ENCODE measurements at places on chromosomes 11 and 22.

- H3K4me3 ChIP-seq = no peak overlapping the region
- no peaks in the 10 kb centered on the region for H3K36me3 ChIP-seq
- peak overlapping the region; percentile 88 for H3K27ac ChIP-seq
- H3K4me1 ChIP-seq = peaks cover 2% of the 10 kb centered on the region
Measured at GRCh38 chr11:74141241-74141695, 29.5 kb downstream of the C2CD3 start.

DNA sequence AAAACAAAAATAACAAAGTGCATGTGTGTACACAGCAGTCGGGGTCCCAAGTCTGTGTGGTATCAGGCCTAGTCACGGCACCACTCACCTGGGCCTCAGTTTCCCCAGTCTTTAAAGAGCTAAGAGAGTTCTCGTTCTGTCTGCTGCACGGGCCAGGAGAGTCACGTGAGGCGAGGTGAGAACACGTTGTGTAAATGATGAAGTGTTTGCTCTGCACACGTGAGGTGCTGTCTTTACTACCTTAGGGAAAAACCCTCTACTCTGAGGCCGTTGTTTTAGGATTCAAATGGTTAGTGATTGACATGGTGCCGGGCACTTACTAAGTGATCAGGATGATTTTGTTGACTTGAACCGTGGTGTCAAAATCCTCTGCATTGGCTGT lies 86.5 kb upstream of the PPARA start:
- H3K4me3 ChIP-seq = no peak overlapping the region
- H3K27ac ChIP-seq = no peak overlapping the region
- no peaks in the 10 kb centered on the region for H3K27me3 ChIP-seq
- no peak for DNase-seq
- peaks cover 3% of the 10 kb centered on the region for H3K36me3 ChIP-seq

DNA sequence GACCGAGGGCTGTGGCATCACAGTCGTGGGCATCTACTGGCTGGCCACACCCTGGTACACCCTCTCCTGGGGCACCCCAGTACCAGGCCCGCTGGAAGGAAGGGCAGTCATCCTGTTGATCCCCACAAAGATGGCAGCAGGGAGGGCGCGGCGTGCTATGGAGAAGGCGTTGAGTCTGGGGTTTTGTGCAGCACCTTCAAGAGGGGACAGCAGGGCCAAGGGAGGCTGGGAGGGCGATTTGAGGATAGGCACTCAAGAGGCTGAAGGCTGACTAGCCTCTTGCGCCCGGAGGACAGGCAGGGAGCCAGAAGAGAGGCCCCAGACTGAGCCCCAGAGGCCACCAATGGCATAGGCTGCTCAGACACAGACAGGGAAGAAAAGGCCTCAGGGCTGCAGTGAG lies 2.2 kb upstream of the BRSK2 start:
- H3K27me3 ChIP-seq = peaks cover 32% of the 10 kb centered on the region
- DNase-seq = no peak
- H3K36me3 ChIP-seq = peaks cover 5% of the 10 kb centered on the region
- no peak overlapping the region for H3K27ac ChIP-seq
- H3K4me1 ChIP-seq = peaks cover 32% of the 10 kb centered on the region

GRCh38 chr11:115334932-115335788 lies 169.1 kb downstream of the CADM1 start:
- H3K4me1 ChIP-seq = peaks cover 2% of the 10 kb centered on the region
- H3K4me3 ChIP-seq = no peak overlapping the region
- DNase-seq = peak; percentile 39
- H3K27ac ChIP-seq = no peak overlapping the region
- no peaks in the 10 kb centered on the region for H3K27me3 ChIP-seq

- H3K4me1 ChIP-seq = peaks cover 2% of the 10 kb centered on the region
- H3K27me3 ChIP-seq = peaks cover 24% of the 10 kb centered on the region
- DNase-seq = no peak
- H3K36me3 ChIP-seq = no peaks in the 10 kb centered on the region
- H3K4me3 ChIP-seq = no peak overlapping the region
Measured at GRCh38 chr22:26970809-26971394, 313.5 kb downstream of the MIAT start.

DNA sequence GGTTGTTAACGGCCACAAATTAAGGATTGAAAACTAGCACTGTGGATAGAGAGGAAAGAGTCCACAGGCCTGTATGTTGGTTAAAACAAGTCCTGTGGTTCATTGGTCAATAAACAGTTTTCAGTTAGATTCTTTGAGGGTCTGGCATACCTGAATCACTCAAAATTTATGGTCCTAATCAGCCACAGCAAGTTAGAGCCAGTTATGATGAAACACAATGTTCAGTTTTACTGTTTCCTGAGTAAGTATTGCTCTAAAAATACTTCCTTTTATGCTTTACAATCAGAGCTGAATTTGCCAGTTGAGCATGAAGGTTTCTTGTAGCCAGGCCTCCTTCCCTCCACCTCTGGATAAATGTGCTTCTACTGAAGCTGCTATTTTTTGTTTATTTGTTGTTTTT lies 12.9 kb upstream of the CAT start:
- H3K36me3 ChIP-seq = no peaks in the 10 kb centered on the region
- no peak overlapping the region for H3K4me3 ChIP-seq
- peak overlapping the region; percentile 76 for H3K27ac ChIP-seq
- no peaks in the 10 kb centered on the region for H3K27me3 ChIP-seq
- DNase-seq = no peak

- H3K36me3 ChIP-seq = peaks cover 60% of the 10 kb centered on the region
- no peak for DNase-seq
- H3K4me1 ChIP-seq = peaks cover 6% of the 10 kb centered on the region
- H3K27ac ChIP-seq = peak overlapping the region; percentile 91
Measured at GRCh38 chr11:8681837-8682302, 595 bp downstream of the TRIM66 start.

GRCh38 chr22:22218302-22218701 lies 26.3 kb upstream of the VPREB1 start:
- H3K27me3 ChIP-seq = peaks cover 33% of the 10 kb centered on the region
- H3K4me3 ChIP-seq = no peak overlapping the region
- no peak for DNase-seq
- no peaks in the 10 kb centered on the region for H3K4me1 ChIP-seq

- peaks cover 3% of the 10 kb centered on the region for H3K4me1 ChIP-seq
- no peak overlapping the region for H3K4me3 ChIP-seq
- peaks cover 4% of the 10 kb centered on the region for H3K36me3 ChIP-seq
- no peaks in the 10 kb centered on the region for H3K27me3 ChIP-seq
- DNase-seq = no peak
- no peak overlapping the region for H3K27ac ChIP-seq
Measured at GRCh38 chr22:35868938-35869337, 151.3 kb downstream of the APOL5 start.

DNA sequence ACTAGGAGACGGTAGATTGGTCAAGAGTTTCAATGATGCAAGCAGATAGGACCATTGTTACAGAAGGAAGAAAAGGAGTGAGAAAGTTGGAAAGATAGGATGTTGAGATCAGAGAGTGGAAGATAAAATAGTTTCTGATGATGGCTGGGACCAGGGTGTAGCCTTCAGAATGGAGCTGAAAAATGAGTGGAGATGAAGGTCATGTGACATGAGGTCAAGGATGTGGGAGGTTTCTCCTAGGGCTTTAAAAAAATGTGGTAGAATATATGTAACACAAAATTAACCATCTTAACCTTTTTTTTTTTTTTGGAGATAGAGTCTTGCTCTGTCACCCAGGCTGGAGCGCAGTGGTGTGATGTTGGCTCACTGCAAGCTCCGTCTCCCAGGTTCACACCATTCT lies 18.3 kb upstream of the PEX26 start:
- no peaks in the 10 kb centered on the region for H3K27me3 ChIP-seq
- no peak for DNase-seq
- H3K27ac ChIP-seq = no peak overlapping the region

DNA sequence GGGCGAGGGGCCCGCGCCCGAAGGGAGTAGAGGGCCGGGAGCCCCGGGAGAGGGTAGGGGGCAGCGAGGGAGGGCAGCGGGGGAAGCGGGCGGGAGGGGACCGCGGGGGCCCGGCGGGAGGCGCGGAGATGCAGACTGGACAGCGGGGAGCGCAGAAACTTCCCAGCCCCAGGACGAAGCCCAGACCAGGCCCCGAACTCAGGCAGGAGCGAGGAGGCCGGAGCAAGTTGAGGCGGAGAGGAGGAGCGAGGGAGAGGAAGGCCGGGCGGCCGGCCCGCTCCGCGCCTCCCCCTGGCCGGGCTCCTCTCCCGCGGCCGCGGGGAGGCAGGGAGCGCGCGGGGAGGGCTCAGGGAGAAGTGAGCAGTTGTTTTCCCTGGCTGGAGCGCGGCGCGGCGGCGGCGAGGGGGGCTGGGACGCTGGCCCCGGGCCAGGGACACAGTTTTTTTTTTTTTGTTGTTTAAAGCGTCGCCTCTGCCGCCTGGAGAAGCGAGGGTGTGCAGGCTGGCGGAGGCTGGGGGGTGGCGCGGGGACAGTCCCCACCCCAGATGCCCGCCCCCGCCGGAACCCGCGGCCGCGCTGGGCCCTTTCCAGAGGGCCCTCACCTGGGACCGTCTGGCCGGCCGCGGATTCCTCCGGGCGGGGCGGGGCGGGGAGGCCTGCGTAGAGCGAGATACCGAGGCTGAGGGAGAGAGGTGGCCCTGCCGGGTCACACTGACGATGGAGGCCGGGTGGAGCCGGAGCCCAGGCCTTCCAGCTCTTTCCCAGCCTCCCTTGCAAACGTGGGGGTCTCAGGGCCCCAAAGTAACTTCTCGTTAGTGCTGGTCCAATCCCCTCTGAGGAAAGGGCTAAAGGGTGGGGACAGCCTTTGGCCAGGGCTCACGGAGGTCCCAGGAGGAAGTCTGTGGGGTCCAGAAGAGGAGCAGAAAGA lies at the start of gene LTBP3:
Gene LTBP3 (minus strand): TSS at position 358 of the 928 bp plus-strand sequence. CDS start 400 bp downstream, outside the sequence.
- peaks cover 62% of the 10 kb centered on the region for H3K4me1 ChIP-seq
- peaks cover 6% of the 10 kb centered on the region for H3K36me3 ChIP-seq
- H3K27ac ChIP-seq = peak within 1 kb of the TSS; percentile 92
- peak within 1 kb of the TSS; percentile 61 for H3K4me3 ChIP-seq
- no peaks in the 10 kb centered on the region for H3K27me3 ChIP-seq

- H3K4me1 ChIP-seq = peaks cover 2% of the 10 kb centered on the region
- H3K4me3 ChIP-seq = no peak overlapping the region
- no peak overlapping the region for H3K27ac ChIP-seq
- H3K36me3 ChIP-seq = no peaks in the 10 kb centered on the region
Measured at GRCh38 chr11:69241844-69242243, 52.1 kb upstream of the MYEOV start.

- no peak overlapping the region for H3K4me3 ChIP-seq
- no peaks in the 10 kb centered on the region for H3K36me3 ChIP-seq
- H3K27ac ChIP-seq = no peak overlapping the region
- no peaks in the 10 kb centered on the region for H3K27me3 ChIP-seq
- H3K4me1 ChIP-seq = no peaks in the 10 kb centered on the region
- DNase-seq = no peak
Measured at GRCh38 chr11:97815667-97816066, 1205.1 kb upstream of the CNTN5 start.

DNA sequence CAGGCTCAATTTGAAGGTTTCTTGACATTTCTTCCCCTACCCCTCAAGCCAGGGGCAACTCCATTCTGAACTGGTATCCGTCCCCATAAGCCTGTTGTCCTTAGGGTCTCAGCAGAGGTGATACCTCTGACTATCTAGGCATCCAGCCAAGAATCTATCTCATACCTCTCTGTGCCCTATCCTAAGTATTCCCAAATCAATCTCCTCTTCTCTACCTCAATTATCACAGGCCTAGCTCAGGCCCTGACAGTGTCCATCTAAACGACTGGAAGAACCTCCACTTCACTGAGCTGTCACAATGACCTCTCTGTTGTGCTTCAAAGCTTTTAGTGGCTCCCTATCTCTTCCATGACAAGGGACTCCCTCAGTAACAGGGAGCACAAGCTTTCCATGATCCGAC lies 26.9 kb downstream of the HIRA start:
- no peak for DNase-seq
- H3K4me1 ChIP-seq = no peaks in the 10 kb centered on the region
- no peak overlapping the region for H3K4me3 ChIP-seq
- no peak overlapping the region for H3K27ac ChIP-seq
- H3K27me3 ChIP-seq = no peaks in the 10 kb centered on the region
- H3K36me3 ChIP-seq = peaks cover 81% of the 10 kb centered on the region

DNA sequence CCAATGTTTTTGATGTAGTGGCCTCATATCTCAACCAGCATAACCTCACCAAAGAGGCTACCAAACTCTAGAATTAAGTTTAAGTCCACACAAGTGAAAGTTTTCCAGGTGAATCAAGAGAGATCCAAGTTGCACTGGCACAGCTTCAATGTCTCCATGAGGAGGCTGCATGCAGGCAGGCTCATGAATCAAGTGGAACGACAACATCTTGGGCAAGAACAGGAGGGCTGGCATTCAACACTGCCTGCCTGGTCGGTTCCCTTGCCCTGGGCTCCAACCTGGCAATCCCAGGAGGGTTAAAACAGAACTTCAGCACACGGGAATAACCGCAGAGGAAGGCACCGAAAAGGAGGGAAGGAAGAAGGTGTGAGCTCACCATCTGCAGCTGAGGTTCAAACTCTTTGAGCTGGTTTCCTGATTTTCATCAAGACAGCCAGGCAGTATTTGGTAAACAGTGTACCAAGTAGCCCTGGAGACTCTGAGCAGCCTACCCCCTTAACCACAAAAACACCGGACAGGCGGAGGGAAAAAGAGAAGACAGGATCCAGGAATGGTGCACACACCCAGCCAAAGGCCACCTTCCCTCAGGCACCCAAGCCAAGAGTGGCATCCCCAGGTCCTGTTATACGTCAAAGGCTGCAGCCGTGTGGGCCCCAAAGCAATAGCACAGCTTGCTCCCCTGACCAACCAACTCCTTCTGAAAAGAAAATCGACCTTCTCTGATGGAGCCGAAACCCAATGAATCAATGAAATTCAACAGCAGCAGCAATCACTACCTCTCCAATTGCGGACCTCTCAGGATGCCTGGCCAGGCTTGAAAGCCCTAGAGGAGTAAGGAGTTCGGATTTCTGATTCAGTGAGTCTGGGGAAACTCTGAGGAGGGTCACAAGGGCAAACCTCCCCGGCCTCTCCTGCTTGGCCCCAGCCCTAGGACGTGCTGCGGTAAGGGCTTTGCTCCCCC lies 1.3 kb downstream of the PACSIN2 start:
- H3K4me3 ChIP-seq = peak overlapping the region; percentile 83
- DNase-seq = peak; percentile 60
- H3K27me3 ChIP-seq = no peaks in the 10 kb centered on the region

DNA sequence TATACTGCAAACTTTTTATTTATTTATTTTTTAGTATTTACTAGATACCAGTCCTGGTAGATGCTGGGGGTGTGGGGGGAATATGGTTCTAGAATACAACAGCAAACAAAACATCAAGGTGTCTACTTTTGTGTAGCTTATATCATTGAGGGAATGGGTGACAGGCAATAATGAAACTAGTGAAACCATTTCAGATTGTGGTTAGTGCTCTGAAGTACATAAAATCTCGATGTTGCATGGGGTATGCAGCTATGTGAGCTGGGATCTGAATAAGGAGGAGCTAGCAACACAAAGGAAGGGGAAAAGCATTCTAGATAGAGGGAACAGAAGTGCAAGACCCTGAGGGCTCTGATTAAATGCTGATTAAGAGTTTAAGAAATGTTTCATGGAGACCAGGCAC lies 103.5 kb downstream of the WT1 start:
- no peak for DNase-seq
- peaks cover 35% of the 10 kb centered on the region for H3K27me3 ChIP-seq
- no peak overlapping the region for H3K27ac ChIP-seq
- peaks cover 7% of the 10 kb centered on the region for H3K4me1 ChIP-seq
- H3K36me3 ChIP-seq = no peaks in the 10 kb centered on the region
- no peak overlapping the region for H3K4me3 ChIP-seq
